ENCODE measurements at places on chromosomes 12 and 14.

- no peak for DNase-seq
Observed at GRCh38 chr14:67335781-67336180, 23.8 kb downstream of the ATP6V1D start.

DNA sequence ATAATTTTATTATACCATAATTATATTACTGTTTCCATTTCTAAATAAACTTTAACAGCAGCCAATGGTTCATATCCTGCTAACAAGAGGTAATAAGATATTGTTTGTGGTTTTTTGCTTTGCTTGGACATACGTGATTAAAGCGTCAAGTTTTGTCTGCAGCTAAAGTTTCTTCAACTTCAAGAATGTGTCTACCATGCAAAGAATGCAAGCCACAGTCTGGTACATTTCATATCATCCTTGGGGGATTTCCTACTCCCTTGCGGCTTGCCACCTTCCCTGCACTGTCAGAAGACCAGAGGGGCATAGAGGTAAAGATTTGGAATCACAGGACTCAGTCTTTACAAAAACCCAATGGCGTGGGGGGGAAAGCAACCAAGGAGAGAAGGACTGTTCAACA is 125.2 kb downstream of the MED13L start:
- no peak for DNase-seq

- DNase-seq: peak; percentile 18
Observed at GRCh38 chr12:989751-990660, 1.0 kb upstream of the ERC1 start.

GRCh38 chr12:93959657-93960056 is 188.7 kb upstream of the PLXNC1 start:
- DNase-seq: no peak

DNA sequence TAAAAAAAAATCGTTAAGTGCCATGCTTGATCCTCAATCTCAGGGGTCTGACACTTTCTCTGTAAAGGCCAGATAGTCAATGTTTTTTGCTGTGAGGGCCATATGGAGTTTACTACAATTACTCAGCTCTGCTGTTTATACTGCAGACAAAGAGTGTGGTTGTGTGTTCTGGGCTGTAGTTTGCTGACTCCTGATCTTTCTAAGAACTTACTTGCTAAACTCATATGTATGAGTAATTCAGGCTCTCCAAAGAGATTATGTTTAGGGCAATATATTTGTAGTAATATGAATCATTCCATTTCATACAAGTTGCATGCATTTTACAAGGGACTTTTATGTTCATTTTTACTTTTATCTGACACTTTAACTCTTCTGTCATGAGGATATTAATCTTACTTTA is 188.2 kb downstream of the TMTC2 start:
- no peak for DNase-seq
